ENCODE measurements at places on chromosomes 7 and 10.

GRCh38 chr7:138697535-138698182 is 3.5 kb downstream of the SVOPL start:
- no peak for DNase-seq

DNA sequence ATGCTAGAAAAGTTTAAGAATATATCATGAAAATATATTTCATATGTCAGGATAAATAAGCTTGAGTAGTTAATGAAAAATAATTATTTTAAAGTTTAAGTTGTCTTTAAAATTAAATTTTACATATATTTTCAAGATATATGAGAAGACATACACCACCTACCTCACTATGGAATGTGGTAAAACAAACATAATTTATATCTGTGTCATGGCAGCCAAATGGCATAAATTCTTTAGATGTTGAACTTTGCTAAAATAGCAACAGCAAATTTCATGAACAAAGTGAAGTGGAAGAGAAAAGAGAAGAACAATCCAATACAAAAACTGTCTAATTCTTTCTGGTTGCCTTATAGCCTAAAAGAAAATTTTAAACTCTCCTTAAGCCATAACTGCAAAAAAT is 39.6 kb upstream of the SLC16A12 start:
- DNase-seq: no peak

GRCh38 chr7:144513334-144513733 is 109.8 kb upstream of the NOBOX start:
- DNase-seq: no peak

DNA sequence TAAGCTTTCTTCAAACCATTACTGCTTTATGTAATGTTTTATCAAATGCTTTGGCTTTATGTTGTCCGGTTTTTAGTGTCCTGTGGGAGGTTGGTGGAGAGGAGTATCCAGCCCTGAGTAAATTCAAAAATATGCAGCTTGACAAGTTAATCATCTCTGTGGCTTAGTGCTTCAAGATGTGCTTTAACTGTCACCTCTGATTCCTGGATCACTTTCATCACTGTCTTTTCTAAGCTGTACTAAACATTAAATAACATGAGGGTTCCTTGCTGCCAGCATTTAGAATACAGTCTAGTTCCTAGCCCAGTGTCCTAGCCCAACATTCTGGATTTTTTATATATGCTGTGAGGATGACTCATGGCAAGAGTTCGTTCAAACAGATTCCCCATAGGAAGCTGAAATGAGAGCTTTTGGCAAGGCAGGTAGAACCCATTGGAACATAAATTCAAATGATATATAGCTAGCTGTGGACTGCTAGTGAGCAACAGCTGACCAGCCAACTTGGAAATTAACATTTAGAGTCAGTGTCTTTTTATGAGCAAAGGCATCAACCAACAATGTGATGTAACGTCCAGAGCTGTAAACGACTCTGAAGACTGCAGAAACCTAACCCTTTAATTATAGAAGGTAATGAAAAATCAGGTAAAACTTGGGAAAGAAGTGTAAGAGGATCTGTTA is 80.6 kb upstream of the OIT3 start:
- no peak for DNase-seq

- DNase-seq: no peak
These were observed 125.8 kb downstream of the RAB11FIP2 start for GRCh38 chr10:117920956-117921355.

Measured in effector memory CD8-positive, alpha-beta T cell (primary cell).